Renal pelvis (tissue), 12 donors: ENCODE measurements at places on chromosomes 3 and 15. TPM values are rescaled to one million over a fixed set of nuclear protein-coding genes. Genes with fewer than 3 reads are reported as not detected.
A peak's percentile ranks its signal among the peaks of the same experiment; 100 is the strongest.

The DUOXA2 gene
- not detected for polyA plus RNA-seq

The WDR49 gene
- 3.6 TPM for polyA plus RNA-seq

DNA sequence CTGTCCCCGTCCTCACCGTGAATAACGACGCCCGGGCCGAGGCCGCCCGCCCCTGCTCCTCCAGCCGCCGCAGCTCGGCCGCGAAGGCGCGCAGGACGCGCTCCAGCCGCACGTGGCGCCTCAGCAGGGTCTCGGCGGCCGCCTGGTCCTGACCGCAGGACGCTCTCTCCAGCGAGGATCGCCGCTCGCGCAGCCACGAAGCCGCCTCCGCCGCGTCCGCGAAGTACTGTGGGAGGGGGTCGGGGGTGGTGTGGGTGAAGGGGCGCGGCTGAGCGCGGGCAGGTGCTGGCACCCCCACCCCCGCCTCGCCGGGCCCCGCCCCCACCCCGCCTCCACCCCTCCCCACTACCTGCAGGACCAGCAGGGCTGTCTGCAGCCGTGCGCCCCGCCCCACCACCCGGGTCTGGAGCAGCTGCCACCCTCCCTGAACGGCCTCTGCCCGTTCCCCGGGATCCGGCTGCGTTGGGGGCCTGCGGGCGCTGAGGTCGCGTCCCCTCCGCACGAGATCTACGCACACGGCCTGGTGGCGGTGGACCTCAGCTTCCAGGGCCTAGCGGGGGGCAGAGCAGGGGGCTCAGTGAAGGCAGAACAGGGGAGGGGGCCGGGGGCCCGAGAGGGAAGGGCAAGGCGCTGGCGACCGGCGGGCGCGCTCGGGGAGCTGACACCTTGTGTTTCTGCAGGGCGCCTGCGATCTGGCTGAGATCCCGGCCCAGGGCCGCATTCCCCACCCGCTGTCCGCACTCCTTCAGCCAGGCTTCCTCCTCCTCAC, 11.7 kb downstream of the SPTBN5 start:
- no peak for DNase-seq

DNA sequence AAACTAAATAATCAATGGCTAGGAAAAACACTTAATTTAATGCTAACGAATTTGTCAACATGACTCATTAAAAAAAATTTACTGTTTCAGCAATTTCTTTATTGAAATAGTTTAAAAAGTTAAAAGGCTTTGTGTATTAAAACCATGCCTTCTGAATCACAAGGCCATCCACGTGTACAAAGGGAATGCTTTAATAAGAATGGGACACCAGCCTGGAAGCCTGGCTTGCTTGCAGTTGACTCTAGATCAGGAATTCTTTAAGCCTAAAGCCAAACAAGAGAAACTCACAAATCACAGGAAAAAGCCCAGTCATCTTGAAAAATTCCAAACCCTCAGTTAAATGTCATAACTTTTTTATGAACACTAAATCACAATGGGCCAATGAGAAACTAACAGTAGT, 137.6 kb downstream of the PEAK1 start:
- DNase-seq, result peak; percentile 4

DNA sequence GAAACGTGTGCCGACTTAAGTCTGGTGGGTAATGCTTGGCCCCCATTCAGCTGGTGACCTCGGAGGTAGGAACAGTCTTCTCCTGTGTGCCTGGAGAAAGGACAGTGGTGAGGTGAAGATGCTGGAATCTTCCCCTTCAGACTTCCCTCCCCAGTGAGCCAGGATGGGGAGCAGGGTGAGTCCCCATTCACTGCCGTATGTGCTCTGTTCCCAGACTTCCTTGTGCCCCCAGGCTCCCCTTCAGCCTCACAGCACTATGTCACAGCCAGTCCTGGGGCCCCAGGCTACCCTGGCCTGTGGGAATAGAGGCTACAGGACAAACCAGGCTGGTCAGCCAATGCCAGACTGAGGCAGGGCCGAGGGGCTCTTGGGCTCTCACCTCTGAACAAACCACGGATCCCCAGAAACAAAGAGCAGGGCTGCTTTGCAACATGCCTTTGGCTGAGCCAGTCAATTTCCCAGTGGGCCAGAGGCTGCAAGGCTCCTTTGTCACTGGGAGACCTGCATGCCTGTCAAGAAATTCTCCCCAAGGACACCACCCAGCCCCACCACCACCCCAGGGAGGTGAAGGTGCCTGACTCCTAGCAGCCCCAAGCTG, 31.8 kb upstream of the HHATL start:
- DNase-seq, result no peak

DNA sequence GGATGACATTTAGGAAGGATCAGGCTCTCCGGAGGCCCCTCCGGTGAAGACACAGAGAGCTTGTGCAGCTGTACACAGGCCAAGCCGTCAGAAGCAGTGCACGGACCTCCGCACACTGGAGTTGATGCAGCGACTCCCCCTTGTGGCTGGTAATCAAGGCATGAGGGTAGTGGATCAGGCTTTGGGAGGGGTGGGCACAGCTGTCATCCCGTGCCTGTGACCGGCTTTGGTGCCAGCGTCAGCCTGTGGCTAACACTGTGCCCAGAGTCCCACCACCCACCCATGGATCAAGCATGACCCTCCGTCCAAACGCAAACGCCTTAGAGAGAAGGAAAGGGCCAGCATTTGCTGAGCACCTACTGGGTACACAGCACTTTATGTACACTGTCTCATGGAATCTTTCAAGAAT, 8.2 kb upstream of the GRIP2 start:
- peak; percentile 65 for DNase-seq

GRCh38 chr3:182139627-182140357, 428.1 kb downstream of the SOX2 start:
- no peak for DNase-seq

DNA sequence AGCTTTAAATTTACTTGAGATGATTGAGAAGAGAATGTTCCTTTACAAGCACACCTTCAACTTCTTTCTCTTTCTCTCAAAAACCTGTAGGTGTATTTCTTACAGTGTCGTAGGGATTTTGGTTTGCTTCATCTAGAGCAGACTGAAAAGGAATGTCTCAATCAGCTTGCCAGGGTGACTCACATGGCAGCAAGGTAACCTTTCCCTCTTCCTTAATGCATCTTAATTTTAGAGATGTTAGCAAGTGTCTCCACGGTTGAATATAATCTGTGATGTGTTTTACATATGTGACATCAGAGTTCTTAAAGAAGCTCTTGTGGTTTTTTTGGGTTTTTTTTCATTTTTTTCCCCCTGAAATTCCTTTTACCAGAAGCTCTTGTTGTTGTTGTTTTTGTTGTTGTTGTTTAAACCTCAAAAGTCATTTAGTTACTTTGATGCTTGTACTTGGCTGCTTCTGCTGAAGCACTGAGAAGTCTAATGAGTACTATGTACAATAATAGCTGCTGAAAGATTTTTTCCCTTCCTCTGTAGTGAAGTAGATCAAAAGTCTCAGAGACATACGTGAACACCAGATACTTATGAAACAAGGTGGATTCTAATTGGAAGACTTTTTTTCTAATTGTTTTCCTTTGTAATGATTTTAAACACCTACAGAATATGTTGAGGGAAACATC, 83.1 kb downstream of the RETNLB start:
- DNase-seq, result no peak

- no peak for DNase-seq
These were observed 42.9 kb downstream of the DCUN1D1 start for GRCh38 chr3:182937293-182938051.

DNA sequence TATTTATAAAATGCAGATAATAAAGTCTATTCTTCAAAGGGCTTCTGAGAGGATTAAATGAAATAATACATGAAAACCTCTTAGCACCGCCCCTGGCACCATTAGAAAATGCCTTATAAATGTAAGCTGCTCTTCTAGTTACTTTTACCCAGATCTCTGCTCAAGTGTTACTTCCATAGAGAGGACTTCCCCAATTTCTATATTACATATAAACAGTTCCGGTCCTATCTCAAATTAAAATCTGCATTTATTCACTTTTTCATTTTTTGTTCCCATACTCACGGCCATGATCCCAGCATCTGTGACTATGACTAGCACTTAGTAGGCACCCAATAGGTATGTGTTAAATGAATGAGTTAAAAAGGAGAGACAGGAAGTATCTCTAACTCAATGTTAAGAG, 890.9 kb upstream of the CFAP20DC start:
- no peak for DNase-seq
